ENCODE measurements at places on chromosomes 6 and 20.

- DNase-seq = no peak
Measured at GRCh38 chr6:122178988-122179387, 220.5 kb upstream of the HSF2 start.

DNA sequence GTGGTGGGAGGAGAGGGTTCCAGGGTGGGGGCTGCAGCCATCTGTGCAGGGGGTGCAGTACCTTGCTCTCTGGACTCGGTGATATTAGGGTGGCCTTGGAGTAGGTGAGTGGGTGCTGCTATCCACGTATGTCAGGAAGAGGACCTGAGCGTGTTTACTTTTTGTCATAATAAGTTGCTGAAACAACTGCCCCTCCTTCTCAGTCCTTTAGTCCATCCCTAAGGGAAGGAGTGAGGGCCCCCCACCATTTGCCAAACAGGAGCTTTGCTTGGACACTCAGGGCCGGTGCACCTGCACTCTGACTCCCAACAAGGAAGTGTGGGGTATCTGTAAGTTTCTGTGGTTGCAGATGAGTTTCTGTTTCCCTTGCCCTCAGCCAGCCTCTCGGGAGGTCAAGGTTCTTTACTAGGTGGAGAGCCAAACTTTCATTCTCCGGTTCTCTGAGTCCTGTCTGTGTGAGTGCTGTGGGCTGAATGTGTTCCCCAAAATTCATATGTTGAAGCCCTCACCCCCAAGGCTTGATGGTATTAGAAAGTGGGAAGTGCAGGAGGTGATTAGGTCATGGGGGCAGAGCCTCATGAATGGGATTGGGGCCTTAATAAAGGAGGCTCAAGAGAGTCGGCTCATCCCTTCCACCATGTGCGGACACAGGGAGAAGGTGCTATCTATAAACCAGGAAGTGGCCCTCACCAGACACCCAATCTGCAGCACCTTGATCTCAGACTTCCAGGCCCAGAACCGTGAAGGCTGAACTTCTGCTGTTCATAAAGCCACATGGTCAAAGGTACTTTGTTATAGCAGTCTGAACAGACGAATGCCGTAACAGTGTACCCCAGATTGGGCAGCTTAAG is 19.6 kb upstream of the CCR6 start:
- no peak for DNase-seq

DNA sequence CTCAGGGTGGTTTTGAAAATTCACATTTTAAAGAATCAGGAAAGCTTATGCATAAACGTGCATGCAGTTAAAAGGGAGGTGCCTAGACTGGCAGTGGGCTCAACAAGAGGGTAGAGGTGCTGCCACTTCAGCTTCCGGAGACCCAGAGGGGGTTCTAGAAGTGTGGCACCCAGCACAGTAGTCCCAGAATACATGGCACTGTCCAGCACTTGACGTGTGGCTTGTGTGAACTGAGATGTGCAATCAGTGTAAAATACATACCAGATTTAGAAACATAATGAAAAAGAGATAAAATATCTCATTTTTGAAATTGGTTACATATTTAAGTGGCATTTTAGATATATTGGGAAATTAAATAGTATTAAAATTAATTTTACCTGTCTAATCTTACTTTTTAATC is 89.3 kb downstream of the RIN2 start:
- DNase-seq = no peak

GRCh38 chr6:80249897-80250296 is 143.4 kb downstream of the BCKDHB start:
- no peak for DNase-seq

DNA sequence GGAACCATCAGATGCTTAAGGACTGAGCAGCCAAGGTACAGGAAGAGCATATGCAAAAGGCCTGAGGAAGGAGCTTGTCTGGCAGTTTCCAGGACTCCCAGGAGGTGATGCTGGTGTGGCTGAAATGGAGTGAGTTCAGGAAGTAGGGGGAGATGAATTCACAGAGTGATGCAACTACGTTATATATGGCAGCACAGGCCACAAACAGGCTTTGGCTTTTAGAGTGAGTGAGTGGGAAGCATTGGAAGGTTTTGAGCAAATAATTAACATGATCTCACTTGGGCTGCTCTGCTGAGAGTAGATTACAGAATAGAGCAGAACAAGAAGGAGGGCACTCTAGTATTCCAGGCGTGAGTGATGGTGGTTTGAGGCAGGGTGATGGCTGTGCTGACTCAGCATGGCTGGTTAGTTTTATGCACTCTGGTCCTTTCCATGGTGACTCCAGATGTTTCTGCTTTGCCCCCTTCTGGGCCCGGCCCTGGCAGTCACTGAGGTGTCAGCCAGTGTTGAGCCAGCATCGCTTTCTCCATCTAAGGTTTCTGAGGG is 6.5 kb downstream of the BTN2A2 start:
- no peak for DNase-seq

DNA sequence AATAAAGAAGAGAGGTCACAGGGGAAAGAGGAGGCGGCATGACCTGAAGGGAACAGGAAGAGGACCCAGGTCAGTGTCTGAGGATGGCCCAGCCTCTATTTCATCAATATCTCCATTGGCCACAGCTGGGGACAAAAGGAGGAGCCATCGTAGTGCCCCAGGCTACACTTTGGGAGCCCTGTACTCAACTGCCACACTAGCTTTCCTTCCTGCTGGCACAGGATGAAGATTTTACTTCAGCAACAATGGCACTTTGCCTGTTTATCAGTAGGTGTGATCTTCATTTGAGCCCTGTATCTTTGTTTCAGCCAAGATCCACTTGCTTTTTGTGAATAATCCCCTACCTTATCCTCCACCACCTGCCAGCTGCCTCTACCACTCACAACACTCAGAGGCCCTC is 35.4 kb upstream of the RCAN2 start:
- DNase-seq = no peak

- DNase-seq = peak; percentile 48
Measured at GRCh38 chr20:22691369-22692118, 107.2 kb upstream of the FOXA2 start.

GRCh38 chr6:156848533-156848932 is 71.4 kb downstream of the ARID1B start:
- no peak for DNase-seq

DNA sequence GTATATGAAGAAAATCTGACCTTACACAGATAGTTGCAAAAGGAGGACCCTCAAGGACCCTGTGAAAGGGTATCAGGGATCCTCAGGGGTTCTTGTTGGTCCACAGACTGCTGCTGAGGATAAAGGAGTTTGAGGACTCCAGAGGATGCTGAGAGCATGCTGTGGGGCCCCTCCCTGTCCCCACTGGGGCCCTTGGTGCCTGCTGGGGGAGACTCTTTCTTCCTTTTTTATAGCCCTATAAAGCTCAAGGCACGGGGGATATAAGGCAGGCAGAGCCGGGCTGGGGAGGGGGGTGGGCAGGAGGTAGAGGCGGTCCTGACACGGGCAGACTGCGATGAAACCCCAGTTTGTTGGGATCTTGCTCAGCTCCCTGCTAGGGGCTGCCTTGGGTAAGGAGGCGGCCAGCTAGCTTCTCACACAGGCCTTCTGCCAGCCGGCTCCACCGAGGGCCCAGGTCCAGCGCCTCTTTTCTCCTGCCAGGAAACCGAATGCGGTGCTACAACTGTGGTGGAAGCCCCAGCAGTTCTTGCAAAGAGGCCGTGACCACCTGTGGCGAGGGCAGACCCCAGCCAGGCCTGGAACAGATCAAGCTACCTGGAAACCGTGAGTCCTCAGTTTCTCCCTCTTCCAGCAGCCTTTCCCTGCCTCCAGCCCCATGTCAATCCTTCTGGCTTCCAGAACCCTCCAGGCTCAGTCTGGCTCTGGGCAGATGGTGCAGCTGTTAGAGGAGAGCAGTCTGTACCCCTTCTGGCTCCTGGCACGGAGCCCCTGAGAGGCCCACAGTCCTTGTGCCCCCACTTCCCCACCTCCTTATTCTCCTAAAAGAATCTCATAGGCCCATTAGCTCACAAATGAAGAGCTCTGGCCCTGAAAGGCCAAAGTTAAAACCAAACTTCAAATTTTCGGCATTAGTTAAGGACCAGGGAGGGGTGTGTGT is at the start of gene LY6G6D:
LY6G6D (plus strand) TSS at position 327 of the 937 bp plus-strand sequence; CDS start at position 335, 8 bp downstream.
- no peak for DNase-seq

GRCh38 chr20:53676987-53677386 is 83.3 kb upstream of the ZNF217 start:
- no peak for DNase-seq

DNA sequence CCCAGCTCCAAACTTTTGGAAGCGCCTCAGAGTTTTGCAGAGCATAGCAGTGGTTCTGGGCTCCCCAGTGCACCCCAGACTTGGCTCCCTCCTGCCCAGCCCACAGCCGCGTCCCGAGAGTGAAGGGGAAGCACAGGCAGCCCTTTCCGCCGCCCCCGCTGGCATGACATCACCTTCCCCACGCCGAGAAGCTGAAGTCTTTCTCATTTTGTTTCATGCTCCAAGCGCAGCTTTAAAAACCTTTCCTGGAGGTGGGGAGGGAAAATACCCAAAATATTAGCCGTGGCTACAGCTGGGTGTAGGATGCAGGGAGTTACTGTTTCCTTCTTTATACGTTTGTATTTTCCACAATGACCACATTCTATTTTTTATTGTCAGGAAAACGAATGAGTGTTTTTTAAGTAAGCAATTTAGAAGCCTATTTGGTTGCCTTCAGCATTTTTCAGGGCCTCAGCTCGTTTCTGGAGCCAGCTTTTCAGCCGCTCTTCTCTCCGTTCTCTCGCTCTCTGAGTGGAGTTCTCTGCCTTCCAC is 72.9 kb downstream of the SNX5 start:
- DNase-seq = peak; percentile 72

GRCh38 chr6:81531869-81532561 is 220.5 kb downstream of the TENT5A start:
- no peak for DNase-seq

DNA sequence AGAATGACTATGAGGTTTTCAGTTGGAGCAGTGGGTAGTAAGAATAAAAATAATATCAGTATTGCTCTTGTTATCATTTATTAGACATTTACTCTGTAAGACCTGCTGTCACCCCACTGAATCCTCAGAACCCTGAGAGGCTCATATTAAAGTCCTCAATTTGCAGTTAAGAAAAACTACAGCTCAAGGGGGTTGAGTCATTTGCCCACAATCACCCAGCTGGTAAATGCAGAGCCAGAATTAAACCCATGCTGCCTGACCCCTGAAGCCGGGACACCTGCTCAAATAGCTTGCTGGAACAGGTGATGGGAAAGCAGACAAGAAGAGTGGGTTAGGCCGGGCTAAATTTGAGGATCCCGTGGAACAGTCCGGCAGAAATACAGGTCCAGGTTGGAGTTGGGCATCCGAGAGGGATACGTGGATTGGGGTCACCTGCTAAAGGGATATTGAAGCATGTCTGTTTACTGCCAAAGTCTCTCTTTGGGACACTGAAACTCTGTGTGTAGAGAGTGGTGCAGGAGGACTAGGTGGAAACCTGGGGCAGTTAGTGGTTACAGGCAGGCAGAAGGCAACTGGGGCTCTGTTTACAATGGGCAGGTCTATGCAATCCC is 344.1 kb downstream of the CDC5L start:
- no peak for DNase-seq

DNA sequence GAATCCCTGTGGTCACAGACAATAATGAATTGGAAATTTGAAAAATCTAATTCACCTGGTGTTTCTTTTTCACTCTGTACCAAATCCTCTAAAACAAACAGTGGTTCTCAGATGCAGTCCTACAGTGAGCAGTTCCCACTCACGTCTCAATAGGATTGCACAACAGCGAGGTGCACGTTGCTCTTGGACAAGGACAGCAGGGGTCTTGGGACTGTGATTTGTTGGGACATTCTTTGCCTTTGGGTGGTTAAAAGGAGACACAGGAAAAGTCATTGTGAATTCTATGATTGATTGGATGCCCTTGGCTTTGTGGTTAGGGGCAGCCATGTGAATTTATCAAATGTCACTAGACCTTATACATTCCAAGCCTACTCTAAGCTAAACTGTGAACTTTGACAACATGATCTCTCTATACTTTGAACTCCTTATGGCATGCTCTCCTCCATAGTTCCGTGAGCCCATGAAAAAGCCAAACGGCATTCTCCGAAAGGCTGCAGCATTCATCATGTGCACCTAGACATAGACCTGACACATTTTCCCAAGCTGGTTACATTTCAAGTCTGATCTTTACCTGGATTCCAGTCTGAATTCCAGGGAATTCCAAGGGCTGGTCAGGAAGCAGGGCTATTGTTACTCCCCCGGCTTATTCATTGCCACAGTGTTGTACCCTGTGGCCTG is 647 bp downstream of the UNC93A start:
- DNase-seq = no peak

DNA sequence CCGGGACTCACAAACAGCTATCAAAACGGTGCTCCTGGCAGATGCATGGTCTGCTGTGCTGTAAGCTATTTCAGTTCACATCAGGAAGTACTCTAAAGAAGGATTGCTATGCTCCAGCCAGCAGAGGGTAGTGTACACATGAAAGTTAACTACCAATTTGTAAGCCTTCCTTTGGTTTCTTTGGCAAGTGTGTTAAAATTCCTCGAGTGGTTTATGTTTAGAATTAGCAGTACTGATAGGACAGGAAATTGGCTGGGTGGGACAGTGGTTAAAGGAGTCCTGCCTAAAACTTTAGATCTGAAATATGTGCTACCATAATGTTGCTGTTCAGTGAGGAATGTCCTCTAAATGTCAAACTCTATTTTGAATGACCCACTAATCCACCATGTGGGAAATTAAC is 47.4 kb downstream of the TRMT11 start:
- DNase-seq = no peak

GRCh38 chr6:132768051-132768517 is 10.4 kb upstream of the VNN2 start:
- peak; percentile 27 for DNase-seq

DNA sequence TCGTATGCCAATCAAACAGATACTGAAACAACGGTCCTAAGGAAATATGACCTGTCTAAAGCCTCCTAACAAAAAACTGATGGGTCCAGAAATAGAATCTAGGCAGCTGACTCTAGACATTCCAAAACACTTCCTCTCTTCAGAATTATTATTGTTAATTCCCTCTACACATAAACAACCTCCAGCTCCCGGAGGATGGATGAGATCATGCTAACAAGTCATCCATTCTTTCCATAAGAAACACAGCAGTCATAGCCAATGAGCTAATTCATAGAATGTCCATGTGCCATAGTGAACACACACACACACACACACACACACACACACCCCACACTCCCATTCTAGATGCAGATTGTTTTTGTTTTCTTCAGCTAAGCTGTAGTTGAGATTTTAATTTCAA is 44.3 kb downstream of the HDGFL1 start:
- no peak for DNase-seq

All from stimulated activated naive B cell treated with anti-CD40 and anti-IgM and Interleukin-4, amounts not matched to agents 10 μg/mL and 1 μg/mL and 100 μg/mL, for 72 hours (primary cell).